ENCODE measurements at places on chromosomes 11 and 22. TPM values are rescaled to one million over a fixed set of nuclear protein-coding genes. Genes with fewer than 3 reads are reported as not detected.
A peak's percentile ranks its signal among the peaks of the same experiment; 100 is the strongest.

- DNase-seq: peak; percentile 78
These were observed 26.4 kb downstream of the TXN2 start for GRCh38 chr22:36454916-36455570.

The RFPL1 gene
- not detected for total RNA-seq

The MAP6 gene
- 15.8 TPM for total RNA-seq

The PDGFB gene
- 8.9 TPM for total RNA-seq

GRCh38 chr11:130478204-130478701 lies 29.8 kb downstream of the ADAMTS15 start:
- DNase-seq: peak; percentile 89

The OR51L1 gene
- not detected for total RNA-seq

DNA sequence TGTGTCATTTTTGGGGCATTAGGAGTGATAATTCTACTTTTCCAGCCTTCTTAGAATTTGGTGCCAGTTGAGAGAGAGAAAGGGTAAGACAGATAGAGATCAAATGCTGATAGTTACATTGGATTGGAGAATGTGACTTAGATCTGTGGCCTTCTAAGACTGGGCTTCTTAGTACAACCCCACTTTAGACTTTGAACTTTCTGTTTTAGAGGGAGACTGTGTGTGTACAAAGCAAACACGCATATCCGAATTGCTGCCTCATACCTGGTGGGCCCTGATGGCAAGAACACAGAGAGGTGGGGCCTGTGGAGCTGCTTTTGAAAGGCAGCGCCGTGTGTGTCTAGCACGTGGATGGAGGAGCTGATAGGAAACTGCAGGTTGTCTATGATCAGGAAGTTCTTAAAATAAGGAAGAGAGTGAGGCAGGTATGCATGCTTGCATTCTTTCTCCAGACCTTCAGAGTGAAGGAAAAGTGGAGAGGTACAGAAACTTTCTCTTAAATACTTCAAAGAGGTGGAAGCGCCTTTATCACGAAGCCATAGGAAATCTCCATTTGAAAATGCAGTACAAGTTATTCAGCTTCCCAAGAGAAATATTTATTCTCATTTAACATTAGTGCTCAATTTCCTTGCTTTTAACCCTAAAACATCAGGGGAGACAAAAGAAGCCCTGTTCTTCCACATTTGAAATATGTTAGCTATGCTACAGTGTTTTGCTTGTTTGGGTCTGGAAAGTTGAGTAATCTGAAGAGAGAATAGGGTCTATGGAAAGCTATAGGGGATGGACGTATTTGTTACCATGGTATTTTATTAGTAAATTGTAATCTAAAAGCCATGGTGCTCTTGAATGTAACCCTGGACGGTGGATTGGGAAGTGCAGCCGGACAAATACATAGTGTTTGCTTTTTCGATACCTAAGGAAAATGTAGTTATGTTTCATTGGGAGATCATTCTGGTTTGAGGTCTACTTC lies 13.7 kb downstream of the PDHX start:
- DNase-seq: no peak

DNA sequence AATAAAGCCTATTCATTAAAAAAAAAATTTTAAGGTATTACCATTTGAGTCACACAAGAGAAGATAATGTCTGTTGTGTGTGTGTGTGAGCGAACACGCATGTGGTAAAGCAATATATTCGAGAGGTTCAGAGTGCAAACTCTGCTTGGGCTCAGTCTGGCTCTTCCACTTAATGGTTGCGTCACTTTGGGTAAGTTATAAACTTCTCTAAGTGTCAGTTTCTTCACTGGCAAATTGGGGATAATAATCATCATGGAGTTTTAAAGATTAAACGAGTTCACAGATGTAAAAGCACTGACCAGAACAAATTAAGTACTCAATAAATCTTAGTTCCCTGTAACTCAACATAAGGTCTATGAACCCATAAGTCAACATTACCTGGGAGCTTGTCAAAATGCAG lies 37.0 kb downstream of the SIK3 start:
- no peak for DNase-seq

GRCh38 chr11:25247336-25247735 lies 750.5 kb downstream of the LUZP2 start:
- DNase-seq: no peak

GRCh38 chr22:31870890-31871289 lies 73.4 kb upstream of the YWHAH start:
- DNase-seq: no peak

The EMID1 gene
- total RNA-seq: 0.64 TPM

The MALAT1 gene
- total RNA-seq: 8,553 TPM

- DNase-seq: no peak
These were observed 56.2 kb upstream of the ARHGAP42 start for GRCh38 chr11:100630898-100631297.

The WBP2NL gene
- not detected for total RNA-seq

The PLET1 gene
- not detected for total RNA-seq

DNA sequence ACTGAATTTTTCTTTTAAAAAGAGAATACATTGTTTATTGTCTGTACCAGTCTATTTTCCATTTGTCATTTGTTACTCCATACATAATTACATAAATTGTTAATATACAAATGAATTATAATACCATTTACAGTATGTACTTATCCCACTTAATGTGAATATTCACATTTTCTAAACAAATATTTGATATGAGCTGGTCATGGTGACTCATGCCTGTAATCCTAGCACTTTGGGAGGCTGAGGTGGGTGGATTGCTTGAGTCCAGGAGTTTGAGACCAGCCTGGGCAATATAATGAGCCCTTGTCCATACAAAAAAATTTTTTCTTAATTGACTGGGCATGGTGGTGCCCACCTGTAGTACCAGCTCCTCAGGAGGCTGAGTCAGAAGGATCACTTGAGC lies 6.8 kb downstream of the SC5D start:
- no peak for DNase-seq

DNA sequence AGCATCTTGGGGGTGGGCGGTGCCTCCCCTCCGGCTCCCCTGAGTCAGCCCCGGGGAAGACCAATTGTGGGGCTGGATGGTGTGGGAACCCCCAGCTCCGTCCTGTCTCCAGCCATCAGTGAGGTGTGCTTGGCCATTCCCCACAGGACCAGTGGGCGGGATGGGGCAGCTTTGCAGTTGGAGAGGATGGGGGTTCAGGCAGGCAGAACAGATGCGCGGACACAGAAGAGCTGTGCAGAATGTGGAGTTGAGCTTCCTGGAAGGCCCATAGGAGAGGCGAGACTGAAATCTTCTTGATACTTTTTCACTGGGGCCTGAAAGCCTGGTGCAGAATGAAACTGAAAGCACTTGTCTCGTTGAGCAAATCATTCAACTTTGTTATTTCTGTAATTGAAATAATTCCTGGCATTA lies 23.8 kb downstream of the PARVB start:
- DNase-seq: no peak

The NLRP6 gene
- total RNA-seq: not detected

The KLHDC7B gene
- not detected for total RNA-seq

The PIWIL4 gene
- total RNA-seq: 4.5 TPM

The FAM181B gene
- not detected for total RNA-seq

Data from ascending aorta (tissue), 2 donors.